GM13976 (cell line): ENCODE measurements at places on chromosomes 1 and 21.
A peak's percentile ranks its signal among the peaks of the same experiment; 100 is the strongest.

GRCh38 chr1:243735457-243735856 is 114.6 kb downstream of the AKT3 start:
- no peak for DNase-seq

DNA sequence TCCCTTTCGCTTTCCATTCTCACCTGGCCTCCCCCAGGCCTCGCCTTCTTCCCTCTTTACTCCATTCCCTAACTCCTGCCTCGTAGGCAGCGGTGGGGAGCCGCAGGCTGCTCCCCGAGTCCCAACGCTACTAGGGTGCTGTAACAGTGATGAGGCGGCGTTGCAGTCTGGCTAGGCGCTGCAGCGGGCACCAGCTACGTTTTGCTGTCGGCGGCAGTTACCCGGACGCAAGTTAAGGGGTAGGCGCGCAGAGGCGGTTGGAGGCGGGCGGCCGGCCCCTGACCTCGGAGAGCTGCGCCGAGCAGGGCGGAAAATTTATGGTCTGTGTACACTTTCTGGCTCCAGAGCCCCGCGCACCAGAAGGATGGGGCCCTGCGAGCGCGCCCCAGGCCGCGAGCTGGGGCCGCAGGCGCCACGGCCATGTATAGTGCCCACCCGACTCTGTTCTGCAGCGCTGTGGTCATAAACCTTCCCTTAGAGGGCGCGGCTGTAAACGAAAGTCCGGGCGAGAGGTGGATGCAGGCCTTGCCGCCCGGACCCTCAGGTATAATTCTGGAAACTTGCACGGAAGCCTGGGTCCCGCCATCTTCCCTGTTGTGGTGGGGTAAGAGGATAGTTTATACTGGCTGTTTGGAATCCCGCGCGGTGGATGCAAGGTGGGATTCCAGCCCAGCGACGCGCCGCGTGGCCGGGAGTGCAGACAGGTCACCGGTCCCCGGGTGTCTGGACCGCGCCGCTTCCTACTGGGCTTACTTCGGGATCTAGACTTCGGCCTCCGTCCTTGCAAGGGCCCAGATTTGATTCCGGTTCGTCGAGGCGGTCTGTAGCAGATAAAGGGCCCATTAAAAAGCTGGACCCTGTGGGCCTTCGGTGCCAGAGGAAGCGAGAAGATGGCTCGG is 15.0 kb downstream of the HLX start:
- peak; percentile 16 for DNase-seq

DNA sequence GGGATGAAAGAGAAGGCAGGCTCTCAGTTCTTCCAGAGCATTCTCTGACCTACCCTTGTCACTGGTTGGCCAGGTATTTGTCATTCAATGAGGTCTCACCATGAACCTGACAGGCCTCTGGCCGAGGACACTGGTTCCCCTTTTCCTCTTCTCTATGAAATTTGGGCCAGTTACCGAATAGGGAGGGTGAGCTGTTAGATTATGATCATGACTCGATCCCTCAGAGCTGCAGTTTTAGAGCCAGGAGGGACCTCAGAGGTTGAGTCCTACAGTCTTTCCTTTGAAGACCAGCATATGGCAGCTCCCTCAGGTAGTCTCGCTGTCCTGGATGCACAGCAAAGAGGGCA is 29.5 kb upstream of the CLSTN1 start:
- no peak for DNase-seq

- no peak for DNase-seq
These were observed 95.4 kb downstream of the AHCTF1 start for GRCh38 chr1:246836209-246836966.

DNA sequence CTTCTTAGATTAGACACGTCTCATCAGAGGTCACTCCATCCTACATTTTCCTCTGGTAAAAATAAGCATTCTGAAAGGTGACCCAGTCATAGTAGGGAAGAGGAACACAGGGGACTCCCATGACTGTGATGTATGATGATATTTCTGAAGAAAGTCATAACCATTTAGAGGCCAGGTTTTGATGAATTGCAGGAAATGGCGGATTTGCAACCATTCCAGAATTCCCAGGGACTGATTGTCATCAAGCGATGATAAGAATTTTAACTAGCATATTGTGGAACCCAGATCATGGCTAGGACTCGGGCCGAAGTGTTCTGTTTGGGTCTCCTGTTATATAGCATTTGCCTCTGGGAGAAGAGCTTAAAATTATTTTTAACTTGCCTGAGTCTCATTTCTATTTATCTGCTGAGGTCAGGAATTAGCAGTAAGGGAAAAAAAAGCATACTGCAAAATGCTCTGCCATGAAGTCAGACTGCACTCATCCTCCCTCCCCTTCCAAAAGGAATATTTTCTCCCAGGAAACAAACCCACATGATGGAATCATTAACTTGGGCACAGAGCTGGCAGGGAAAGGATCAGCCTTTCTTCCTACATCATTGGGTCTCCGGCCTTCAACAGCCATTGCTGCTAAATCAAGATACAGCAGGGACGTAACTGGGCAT is 286.7 kb downstream of the HLX start:
- DNase-seq = no peak

DNA sequence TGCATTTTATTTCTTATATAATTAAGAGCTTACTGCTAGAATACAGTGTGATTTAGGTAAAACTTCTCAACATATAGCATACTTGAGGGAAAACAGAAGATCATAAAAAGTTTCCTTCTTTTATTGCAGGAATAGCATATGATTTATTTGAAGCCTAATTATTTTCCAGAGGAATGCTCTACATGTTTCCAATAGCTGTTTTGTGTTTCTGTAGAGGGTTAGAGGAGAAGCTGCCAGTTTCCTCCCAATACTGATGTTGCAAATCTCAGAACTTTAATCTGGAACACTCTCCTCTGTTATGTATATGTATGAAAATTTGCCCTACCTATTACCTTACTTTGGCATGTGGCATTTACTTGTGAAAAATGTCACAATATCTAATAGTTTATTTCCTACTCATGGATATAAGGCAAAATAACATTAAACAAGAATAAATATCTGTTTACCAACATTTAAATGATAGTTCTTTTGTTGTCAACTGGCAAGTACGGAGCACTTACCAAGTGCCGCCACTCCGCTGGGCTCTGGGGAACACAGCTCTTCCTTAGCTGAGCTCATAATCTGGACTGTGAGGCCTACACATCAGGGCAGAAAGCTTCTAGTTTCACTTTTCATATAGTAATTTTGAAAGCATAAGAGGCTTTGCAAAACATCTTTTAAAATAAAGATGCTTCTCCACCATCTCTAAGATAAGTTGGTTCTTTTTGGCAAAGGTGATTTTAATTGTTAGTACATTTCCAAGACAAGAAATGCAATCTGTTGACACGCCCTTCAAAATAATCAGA is 239.8 kb upstream of the C1orf105 start:
- peak; percentile 1 for DNase-seq

DNA sequence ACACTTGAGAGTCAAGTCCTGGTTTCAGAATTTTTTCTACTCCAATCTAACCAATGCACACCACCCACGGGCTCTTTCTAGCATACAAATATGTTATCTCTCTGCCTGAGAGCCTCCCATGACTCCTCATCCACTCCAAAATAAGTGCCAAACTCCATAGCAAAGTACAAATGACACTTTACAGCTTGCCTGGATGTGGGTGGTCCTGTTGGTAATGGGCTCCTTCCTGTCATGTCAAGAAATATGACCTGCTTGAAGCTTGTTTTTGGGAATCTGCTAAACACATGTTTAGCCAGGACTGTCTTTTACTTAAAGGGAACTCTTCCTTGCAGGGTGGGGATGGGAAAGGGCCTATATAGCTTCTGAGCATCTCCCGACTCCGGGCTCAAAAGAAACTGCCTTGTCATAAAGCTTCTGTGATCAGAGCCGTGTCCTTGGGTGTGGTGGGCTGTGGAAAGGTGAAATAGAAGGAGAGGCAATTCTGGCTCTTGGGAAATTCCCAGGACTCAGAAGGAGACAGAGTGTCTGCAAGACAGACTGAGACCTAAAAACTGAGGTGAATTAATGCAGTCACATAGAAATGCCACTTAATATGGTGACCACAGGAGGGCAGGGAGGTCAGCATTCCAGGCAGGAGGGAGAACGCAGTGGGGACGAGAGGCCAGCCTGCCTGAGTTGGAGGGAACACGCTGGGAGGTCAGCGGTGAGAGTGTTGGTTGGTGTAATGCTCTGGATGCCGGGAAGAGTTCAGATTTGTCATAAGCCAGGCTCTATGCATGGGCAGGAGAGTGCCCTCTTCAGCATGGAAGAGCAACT is 6.1 kb upstream of the IGFN1 start:
- no peak for DNase-seq

- no peak for DNase-seq
These were observed 59.8 kb downstream of the IL12RB2 start for GRCh38 chr1:67367370-67368045.

DNA sequence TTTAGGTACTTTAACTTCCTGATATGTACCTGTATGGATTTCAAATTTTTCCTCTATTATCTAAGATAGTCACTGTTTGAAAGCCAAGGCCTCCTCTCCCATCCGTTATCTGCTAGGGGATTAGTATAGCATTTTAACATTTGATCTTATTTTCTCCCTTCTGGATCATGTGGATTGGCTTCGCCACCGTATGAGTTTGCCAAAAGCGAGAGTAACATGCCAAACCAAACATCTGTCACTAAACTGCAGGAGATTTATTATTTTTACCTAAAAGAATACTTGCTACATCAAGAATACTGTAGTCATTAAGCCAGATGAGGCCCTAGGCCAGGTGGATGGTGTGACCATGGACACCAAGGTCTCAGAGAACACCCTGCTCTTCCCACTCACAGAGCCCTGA is 28.5 kb upstream of the EEIG2 start:
- DNase-seq = no peak

DNA sequence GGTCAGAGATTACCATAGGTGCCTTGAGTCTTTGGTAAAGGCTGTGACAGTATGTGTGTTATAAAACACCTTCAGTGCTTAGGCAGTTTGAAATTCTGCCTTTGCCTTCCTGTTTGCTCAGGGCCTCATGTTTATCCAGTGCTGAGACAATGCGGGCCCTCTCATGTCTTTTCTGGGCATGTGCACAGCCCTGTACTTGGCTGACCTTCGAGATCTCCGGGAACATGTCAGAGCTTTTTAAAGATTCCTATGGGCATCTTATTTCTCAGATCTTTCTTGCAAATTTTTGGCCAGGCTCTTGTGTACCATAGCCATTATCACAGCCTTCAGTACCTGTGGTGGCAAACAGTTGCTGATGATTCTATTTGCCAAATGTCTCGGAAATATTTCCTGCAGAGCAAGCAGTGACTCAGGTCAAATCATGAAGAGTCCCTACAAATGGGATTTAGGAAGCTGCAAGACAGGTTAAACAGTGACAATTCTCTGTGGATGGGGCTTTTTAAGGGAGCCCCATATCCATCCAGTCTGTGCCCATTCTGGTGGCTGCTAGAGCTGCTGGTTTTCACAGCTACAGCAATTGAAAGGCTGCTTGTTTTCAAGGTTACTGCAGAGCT is 42.1 kb downstream of the HOOK1 start:
- no peak for DNase-seq

- no peak for DNase-seq
These were observed 341.3 kb downstream of the RWDD3 start for GRCh38 chr1:95575291-95575690.

GRCh38 chr1:30998887-30999286 is 66.6 kb downstream of the PUM1 start:
- no peak for DNase-seq

DNA sequence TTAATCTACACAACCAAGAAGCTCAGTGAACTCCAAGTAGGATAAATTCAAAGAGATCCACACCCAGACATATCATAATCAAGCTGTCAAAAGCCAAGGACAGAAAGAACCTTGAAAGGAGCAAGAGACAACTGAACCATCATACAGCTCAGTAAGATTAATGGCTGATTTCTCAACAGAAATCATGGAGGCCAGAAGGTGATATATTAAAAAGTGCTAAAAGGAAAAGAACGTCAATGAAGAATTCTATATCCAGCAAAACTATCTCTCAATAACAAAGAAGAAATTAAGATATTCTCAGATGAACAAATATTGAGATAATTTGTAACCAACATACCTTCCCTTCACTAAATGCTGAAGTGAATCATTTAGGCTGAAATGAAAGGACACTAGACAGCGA is 161.8 kb downstream of the TRABD2B start:
- DNase-seq = no peak

- DNase-seq = no peak
These were observed 2133.0 kb downstream of the NCAM2 start for GRCh38 chr21:23131177-23131576.

- no peak for DNase-seq
These were observed 201.8 kb upstream of the ZC3H12A start for GRCh38 chr1:37272626-37273025.

GRCh38 chr1:4768553-4768952 is 114.1 kb downstream of the AJAP1 start:
- DNase-seq = no peak

- no peak for DNase-seq
These were observed 28.3 kb downstream of the NEK7 start for GRCh38 chr1:198185146-198185545.

DNA sequence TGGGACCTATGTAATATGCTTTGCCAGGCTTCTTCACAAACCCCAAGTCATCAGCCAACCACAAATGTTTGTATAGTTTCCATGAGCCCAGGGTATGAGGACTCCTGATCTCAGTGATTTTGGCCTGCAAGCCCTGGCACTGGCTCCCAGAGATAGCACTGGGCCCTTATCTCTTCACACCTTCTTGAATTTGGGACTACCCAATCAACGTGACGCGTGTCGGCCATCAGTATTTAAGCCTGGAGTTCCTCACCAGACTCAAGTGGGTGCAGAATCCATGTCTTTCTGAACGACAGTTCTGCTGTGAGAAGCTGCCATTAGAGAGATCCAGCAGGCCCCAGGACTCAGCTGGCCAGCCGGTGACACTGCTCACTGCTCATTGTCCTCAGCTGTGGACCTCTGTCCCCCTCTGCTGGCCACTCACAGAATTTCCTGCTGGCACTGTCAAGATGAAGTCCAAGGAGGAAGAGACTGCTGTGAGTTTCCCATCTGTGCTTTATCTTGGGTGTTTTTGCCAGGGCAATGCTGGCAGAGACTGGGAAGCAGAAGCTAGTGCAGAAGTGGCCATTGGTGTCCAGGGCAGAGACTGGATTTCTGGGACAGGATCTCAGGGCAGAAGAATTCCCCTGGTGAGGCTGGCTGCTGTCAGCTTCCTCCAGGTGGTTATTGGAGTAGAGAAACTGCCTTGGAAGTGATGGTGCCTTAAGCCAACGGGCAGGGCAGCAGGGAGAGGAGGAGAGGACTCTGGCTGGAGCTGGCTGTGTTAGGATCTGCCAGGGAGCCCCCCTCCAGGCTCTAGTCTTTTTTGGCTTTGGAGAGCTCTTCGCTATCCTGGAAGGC is 28.4 kb downstream of the TMCC2 start:
- DNase-seq = peak; percentile 88

DNA sequence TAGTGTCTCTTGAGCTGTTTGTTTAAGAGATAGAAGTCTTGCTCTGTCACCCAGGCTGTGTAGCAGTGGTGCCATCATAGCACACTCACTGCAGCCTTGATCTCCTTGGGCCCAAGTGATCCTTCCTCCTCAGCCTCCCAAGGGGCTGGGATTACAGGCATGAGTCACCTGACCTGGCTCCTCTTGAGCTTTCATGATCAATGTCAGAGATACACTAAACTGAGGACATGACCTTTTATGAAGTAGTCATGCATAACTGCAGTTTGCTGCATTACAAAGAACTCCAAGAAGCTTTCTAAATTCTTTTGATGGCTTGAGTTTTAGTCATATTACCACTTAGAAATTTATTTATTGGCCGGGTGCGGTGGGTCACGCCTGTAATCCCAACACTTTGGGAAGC is 77.7 kb downstream of the CC2D1B start:
- DNase-seq = no peak

- DNase-seq = no peak
These were observed 23.8 kb downstream of the KIF21B start for GRCh38 chr1:200999667-201000066.
